Activated T-cell treated with anti-CD3 and anti-CD28 coated beads, Interleukin-2, amount 50 U/mL, for 4 hours (primary cell): ENCODE measurements at places on chromosomes 2 and 18. TPM values are rescaled to one million over a fixed set of nuclear protein-coding genes. Genes with fewer than 3 reads are reported as not detected.

Gene CNTNAP5
- total RNA-seq, result not detected

Gene CELF4
- not detected for total RNA-seq

Gene TIGD1
- 10.5 TPM for total RNA-seq

Gene SLC11A1
- 0.05 TPM for total RNA-seq

Gene OTOS
- not detected for total RNA-seq

Gene MALL
- total RNA-seq, result 0.78 TPM

Gene AFF3
- total RNA-seq, result 2.1 TPM

Gene NPHP1
- total RNA-seq, result 1.5 TPM

Gene HOXD12
- total RNA-seq, result not detected

Gene LINC00305
- total RNA-seq, result not detected

Gene CFAP65
- not detected for total RNA-seq

Gene B3GNT7
- total RNA-seq, result 0.24 TPM

Gene CIDEA
- not detected for total RNA-seq

Gene ARHGEF33
- not detected for total RNA-seq

Gene LOXHD1
- not detected for total RNA-seq

Gene MZT2A
- total RNA-seq, result 115 TPM

Gene PARD3B
- 0.18 TPM for total RNA-seq

Gene AQP12A
- not detected for total RNA-seq

Gene SP140
- 38.4 TPM for total RNA-seq

Gene GPR45
- not detected for total RNA-seq

Gene NEURL3
- total RNA-seq, result not detected

Gene NR4A2
- total RNA-seq, result 27.8 TPM

Gene SERPINB8
- total RNA-seq, result 22.6 TPM

Gene LCT
- total RNA-seq, result 0.10 TPM

Gene PARD6G
- total RNA-seq, result not detected

Gene TBR1
- total RNA-seq, result not detected

Gene RIT2
- not detected for total RNA-seq

Gene ACMSD
- total RNA-seq, result not detected
